ENCODE measurements at places on chromosomes 1 and 21. TPM values are rescaled to one million over a fixed set of nuclear protein-coding genes. Genes with fewer than 3 reads are reported as not detected.

Gene RGS21
- not detected for total RNA-seq

Gene C1orf87
- total RNA-seq = not detected

Gene HES2
- total RNA-seq = not detected

Gene KLHDC7A
- total RNA-seq = not detected

Gene CD5L
- total RNA-seq = not detected

Gene RGL1
- 20.6 TPM for total RNA-seq

Gene COPA
- 115 TPM for total RNA-seq

Gene KLHDC9
- 36.5 TPM for total RNA-seq

Gene COL24A1
- total RNA-seq = 0.54 TPM

Gene SPRR2G
- not detected for total RNA-seq

Gene USP16
- total RNA-seq = 10.7 TPM

Gene CD1E
- not detected for total RNA-seq

Measured in cardiac muscle cell (in vitro differentiated cells and primary cell).